ENCODE measurements at places on chromosomes 3 and 15. TPM values are rescaled to one million over a fixed set of nuclear protein-coding genes. Genes with fewer than 3 reads are reported as not detected.

- no peak for DNase-seq
Observed at GRCh38 chr3:53154881-53155285, 6.1 kb upstream of the PRKCD start.

GRCh38 chr3:154061001-154061370, 60.2 kb upstream of the ARHGEF26 start:
- no peak for DNase-seq

DNA sequence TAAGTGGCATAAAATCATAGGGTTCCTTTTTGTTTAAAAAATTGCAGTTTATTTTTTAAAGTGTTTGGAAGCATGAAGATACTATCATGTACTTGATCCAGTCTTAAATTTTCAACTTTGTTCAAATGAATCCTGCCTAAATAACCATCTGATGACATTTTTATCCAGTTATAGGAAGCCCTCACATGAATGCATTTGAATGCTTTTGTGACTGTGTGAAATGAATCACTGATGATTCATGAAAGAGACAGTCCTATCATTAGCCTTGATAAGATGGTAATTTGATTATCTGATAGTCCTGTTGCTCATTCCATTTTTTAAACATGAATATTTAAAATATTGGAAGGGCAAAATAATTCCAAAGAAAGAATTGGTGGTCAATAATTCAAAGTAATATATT, 401.9 kb upstream of the ROBO2 start:
- DNase-seq = no peak

DNA sequence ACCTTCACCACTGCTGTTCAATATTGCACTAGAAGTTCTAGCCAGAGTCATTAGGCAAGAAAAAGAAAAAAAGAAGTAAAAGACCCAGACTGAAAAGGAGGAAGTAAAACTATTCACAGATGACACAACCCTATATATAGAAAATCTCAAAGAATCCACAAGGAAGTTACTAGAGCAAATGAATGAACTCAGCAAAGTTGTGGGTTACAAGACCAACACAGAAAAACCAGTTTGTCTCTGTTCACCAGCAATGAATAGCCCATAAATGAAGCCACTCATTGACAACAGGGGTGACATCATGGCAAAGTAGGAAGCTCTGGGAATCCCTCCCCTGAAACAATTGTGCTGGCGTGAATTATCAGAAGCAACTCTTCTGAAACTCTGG, 4.6 kb downstream of the CFAP100 start:
- no peak for DNase-seq

RTP4 gene
- total RNA-seq = 2.5 TPM

CAMKV gene
- total RNA-seq = 0.37 TPM

CSPG5 gene
- 2.9 TPM for total RNA-seq
